ENCODE measurements at places on chromosomes 7 and 10.

DNA sequence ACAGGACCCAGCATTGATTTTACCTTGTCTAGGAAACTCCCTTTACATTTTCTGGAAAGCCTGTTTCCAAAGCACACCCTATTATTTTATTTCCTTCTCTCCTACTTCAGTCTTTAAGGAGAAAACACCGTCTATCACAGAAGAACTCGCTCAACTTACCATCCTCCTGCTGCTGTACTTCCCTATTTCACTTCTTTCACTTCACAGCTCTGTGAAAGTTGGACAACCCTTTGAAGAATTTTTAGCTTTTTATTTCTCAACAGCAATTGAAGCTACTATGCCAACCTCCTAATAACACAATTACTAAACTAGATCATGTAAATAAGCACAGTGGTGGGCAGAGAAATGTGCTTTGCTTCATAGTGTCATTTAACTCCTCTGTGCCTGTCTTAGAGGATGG is 166.5 kb downstream of the TFEC start:
- no peak for DNase-seq

DNA sequence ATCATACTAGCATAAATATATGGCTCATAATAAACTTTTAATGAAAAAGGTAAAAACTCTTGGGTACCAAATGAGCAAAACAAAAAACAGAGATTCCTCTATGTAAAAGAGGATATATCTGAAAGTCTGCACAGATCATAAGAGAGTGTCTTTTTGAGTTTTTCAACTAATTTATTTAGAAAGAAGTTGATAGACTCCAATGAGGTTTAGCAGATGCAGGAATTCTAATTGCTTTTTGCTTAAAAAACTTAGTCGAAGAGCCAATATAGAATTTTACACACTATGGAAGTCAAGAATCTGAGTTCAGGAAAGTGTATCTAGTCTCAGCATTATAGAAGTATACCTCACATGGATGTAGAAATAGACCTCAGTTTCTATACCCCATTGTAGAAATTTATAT is 3.4 kb upstream of the MLLT10 start:
- no peak for DNase-seq

GRCh38 chr7:43890468-43890867 is 15.9 kb downstream of the URGCP start:
- no peak for DNase-seq

GRCh38 chr7:24718431-24718831 is 38.8 kb downstream of the GSDME start:
- DNase-seq, result no peak

- DNase-seq, result no peak
These were observed 39.2 kb upstream of the SMNDC1 start for GRCh38 chr10:110343947-110344346.

- DNase-seq, result no peak
These were observed 316.0 kb downstream of the PTPRN2 start for GRCh38 chr7:158271646-158272045.

DNA sequence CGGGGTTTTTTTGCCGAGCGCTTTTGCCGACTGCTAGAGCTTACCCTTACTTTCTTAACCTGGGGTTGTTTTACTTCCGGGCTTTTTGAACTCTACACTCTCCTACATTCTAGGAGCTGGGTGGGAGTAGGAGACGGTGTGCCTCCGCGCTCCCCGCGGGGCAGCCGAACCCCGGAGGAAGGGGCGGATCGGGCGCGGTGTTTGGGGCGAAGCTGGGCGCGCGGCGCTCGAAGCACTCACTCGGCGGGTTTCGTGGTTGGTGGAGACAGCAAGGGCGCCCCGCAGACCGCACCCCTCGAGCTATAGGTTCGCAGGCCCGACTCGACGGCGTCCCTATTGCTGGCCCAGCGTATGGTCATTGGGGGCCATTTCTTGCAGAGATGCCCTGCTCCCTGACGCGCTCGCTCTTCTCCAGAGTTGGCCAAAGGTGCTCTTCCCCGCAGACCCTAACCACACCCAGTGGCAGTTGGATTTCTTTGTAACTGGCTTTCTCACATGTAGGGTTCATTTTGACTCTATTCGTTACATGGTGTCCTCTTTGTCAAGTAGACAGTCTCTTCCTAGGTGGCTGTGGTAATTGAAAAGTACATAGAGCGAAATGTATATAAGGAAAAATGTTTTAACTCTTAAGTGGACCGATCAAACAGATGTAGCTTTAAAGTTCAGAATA is 364 bp downstream of the ZNF518A start:
- DNase-seq, result peak; percentile 26

GRCh38 chr10:46042527-46042926 is 3.5 kb downstream of the MSMB start:
- no peak for DNase-seq

GRCh38 chr10:30041196-30042105 is 17.9 kb downstream of the JCAD start:
- no peak for DNase-seq

GRCh38 chr10:126646110-126646509 is 24.4 kb downstream of the C10orf90 start:
- DNase-seq, result no peak

DNA sequence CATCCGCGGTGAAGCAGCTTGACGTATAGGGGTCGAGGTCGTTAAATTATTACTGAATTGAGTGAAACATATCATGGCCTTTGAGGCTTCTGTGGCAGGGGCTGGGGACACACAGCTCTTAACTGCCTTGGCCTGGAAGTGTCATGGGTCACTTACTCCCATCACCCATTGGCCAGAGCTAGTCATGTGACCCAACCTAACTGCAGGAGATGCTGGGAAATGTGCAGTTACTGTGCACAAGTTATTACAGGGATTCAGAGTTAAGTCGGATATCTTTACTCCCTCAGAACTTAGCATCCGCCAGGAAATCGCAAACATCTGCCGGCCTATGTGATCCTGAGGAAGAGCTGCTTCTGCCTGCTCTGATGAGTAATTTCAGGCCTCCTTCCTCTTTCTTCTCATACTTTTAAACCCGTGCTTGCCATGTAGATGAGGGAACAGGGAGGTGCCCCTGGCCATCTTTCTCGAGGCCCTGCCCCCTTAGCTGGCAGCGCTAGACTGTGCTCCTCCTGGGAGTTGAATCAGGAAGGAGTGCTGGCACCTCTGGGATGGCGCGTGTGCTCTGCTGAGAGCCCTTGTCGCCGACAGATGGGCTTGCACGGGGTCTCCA is 203.6 kb downstream of the TCF7L2 start:
- no peak for DNase-seq

DNA sequence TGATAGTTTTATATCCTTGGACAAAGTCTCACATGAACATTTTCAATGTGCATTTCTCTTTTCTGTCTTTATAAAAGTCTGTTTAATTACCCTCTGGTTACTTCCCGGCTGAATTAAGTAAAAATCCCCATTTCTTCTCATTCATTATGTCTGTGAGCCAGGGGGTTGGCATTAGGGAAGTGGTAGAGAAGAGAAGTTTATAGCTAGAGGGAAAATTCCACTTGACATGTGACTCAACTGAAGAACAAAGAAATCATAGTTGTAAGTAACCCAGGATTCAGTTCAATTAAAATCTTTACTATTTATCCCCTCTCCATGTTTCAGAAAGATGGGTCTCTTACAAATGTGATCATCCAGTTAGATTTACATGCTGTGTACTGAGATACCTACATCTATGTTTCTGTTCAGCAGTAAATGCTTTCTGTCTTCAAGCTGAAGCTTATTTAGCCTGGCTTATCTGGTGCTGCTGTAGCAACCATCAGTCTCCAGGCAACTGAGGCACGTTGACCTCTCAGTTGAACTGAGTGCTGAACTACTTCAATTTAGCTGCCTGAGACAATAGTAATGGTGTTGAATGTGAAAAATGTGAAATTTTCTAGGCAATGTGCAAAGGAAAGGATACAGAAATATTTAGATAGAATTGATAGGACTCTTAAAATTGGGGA is 181.6 kb downstream of the MLLT10 start:
- DNase-seq, result no peak

DNA sequence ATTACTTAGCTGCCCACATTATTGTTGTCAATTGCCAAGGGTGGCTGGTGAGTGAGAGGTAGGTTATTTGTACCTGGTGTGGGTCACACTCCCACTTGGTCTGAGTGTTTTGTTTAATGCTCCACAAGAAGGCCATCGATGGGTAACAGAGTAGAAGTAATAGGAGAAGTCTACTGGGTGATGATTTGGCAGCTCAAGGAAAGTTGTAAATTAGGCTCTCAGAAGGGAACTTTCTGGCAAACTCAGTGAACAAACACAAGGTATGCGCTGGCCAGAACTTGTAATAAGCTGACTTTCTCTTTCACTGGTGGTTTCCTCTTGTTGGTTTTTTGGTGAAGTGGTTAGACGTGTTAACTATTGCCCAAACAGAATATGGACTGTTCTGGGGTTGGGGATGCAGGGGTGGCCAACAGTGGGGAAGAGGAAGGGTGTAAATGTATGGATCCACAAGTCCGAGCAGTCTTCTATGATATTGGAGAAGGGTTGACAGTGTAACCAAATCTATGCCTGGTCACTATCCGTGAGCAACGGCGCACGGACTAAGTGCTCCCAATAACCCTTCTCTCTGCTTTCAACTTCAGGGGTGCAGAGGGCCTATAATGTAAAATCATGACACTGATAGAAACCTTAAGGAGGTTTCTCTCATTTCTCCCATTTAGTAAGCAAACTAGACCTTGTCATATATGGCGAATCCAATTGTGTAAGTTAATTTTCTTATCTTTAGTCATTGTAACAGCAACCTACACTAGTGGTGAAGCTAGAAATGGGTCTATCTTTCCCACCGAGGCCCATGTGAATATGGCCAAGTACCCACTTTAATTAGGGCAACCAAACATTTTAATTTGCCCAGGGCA is 212.8 kb downstream of the PTEN start:
- no peak for DNase-seq

- no peak for DNase-seq
These were observed 10.9 kb downstream of the CALCR start for GRCh38 chr7:93563584-93563983.

GRCh38 chr7:69859342-69859741 is 261.1 kb downstream of the AUTS2 start:
- no peak for DNase-seq

GRCh38 chr7:3657206-3657605 is 356.2 kb downstream of the SDK1 start:
- no peak for DNase-seq

Measured in D341Med (cell line).